ENCODE measurements at places on chromosomes 16 and 17.

DNA sequence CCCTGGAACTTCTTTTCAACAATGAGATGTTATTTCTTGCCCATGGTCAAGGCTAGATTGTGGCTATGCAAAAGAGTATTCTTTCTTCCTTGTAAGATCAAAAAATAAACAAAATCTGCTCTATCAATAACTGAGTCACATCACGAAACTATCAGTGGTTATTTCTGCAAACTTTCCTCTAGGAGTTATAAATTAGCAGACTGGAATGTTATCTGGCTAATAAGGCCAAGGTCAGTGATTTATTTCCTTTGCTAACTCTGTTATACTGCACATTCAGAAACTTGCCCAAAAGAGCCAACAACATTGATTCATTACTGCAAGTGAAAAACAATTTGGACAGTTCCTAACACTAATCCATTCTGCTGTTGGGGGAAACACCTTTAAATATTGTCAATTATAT, 5.0 kb downstream of the ARL6IP1 start:
- no peak for DNase-seq

DNA sequence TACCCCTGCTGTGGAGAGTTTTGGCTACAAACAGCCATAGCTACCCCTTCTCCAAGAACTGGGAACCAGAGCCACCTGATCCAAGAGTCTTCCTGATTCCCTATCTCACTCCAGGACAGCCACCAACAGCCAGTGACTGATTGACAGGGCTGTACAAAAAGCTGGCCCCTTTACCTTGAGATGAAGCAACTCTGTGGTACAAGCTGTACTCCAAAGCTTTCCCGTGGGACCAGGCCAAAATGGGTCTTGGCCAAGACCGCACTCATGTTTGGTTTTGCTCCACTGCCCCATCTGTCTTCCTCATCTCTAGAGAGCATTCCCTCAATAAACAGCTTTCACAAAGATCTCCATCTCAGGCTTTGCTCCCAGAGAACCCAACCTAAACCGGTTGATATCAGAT, 43.6 kb downstream of the RNF157 start:
- no peak for DNase-seq

DNA sequence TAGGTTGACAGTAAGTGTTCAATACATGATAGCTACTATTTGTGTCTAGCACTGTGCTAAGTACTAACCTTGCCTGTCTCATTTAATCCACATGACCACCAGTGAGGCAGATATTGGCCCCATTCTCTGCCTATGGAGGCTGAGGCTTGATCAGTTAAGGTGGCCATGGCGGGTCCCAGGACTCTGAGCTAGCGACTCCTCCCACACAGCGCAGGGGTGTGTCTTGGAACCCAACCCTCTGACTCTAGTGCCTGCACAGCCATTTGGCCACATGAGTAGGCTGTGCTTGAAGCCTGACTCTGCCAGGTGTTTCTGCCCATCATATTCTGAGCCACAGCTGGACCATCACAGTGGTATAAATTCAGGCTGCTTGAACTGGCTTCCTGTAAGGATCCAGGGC, 6.4 kb downstream of the NHERF1 start:
- no peak for DNase-seq

GRCh38 chr17:58381124-58382035, 29.4 kb upstream of the SUPT4H1 start:
- no peak for DNase-seq

GRCh38 chr17:40366076-40366860, 1.7 kb upstream of the GJD3 start:
- DNase-seq, result no peak

DNA sequence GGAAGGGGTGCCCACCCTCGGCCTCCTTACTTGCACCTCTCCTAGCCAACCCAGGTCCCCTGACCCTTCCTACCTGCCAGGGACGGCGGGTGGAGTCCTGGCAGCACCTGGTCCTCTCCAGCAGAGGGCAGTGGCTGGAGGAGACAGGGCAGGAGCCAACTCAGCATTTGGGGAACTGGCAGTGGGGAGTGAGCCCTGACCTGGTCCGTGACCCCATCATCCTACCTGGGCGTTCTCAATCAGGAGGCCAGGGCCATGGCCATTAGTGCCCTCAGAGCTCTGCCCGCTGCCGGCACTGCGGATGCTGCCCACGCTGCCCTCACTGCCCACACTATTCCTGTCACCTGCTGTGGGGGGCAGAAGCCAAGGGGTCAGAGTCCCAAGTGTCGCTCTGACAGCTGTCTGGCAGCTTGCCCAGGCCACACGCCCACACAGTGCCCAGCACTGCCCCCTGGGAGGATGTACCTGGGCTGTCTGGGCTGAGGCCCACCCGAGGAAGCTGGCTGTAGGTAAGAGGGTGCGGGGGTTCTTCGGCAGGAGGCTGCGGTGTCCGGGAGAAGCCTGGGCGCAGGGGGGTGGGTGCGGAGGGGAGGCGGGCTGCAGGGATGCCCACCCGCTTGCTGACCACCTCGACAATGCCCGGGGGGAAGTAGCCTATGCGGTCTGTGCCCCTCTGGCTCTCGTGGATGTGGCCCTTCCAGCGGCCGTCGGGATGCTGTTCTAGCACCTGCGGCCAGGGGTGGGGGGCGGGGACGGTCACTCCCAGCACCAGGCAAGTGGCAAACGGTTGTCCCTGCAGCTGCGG, 10.8 kb downstream of the CASKIN2 start:
- no peak for DNase-seq

- DNase-seq, result no peak
These were observed 79.7 kb upstream of the BRD7 start for GRCh38 chr16:50448522-50448921.

DNA sequence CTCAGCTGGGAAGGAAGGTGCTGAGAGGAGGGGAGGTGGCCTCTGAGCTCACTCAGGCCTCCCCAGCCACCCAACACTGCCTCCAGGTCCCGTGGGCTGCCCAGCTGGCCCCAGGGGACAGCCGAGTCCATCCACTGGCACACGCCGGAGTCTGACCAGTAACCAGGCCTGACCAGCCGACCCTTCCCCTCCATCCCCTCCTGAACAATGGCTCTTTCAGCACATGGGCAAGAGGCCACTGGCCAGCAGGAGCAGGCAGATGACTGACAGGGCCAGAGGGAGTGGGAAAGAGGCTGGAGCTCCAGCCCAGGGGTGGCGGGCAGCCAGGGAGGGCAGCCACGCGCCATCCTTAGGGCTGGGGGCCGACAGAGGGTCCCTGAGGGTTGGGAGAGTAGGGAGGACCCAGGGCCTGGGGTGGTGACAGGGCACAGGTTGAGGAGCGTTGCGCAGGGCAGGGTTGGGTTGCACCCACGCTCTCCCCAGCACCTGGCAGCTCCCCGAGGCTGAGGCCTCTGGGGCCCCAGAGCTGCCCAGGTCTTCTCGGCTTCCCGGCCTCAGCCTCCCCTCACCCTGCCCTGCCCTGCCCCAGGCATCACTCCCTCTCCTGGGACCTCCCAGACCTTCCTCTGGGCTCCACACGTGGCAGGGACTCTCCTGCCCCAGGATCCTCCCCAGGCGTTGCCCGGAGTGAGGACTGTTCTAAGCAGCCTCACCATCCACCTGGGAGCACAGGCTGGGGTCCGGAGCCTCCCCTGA, 20.2 kb upstream of the SLC38A10 start:
- no peak for DNase-seq

DNA sequence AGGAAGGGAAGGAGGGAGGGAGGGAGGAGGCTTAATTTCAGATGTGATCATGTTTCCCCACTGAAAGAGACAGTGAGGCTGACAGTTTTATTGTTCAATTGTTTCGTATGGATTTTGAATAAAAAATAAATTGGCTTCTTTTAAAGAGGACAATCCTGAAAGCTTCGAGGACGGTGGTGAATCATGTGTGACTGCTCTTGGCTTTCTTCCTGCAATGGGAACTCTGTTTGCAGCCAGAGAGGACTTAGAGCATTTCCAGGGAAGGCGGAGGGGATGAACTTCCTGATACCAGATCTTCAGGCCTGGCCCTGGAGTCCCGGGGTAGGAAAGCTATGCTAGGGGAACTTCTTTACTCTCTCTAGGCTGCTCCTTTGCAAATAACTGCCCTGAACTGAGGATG, 72.8 kb upstream of the C16orf82 start:
- no peak for DNase-seq

DNA sequence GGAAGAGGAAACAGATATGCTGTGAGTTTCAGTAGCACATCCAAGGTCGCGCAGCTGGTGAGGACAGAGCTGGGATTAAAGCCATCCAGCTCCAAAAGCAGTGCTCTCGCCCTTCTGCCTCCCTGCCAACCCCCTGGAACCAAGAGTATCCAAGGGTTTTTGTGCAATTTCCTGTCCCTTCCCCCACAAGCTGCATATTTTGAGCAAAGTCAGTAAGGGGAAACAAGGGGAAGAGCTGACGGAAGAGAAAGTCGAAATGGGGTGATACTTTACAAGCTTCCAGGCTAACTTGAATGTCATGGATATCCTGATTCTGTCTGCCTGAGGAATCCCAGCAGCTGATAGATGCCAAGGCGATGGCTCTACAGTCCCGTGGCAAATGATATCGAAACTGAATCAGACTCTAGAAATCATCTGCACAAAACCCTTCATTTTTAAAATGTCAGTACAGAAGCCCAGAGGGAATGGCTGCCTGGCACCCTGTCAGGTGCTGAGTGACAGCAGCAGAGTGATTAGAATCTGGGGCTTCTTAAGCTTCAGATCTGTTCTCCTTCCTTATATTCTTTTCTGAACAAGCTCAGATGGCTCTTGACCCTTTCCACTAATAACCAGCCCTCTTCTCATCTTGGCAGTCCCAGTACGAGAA, 42.9 kb upstream of the TEKT3 start:
- DNase-seq, result no peak

- no peak for DNase-seq
These were observed 29.5 kb upstream of the GSE1 start for GRCh38 chr16:85583491-85584181.

DNA sequence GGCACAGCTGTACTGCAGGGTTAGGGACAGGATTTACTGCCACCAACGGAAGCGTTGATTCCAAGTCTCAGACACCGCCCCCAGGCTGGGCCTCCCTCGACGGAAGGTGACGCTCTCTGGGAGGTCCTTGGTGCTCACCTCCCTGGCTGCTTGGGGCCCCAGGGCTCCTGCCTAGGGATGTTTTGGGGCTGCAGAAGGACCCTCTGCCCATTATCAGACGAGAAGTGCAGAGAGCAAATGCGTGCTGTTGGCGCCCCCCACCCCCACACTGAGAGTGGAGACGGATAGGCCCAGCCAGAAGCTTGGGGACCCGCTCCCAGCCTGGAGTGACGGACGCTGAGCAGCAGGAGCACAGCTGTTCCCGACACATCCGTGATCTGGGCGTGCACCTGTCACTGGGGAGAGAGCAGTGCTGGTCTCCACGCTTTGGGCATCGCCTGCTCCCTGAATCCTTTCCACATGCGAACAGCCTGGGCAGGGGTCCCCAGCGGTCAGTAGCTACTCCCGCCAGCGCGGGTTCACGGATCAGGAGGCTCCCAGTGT, 5.1 kb upstream of the SOX8 start:
- DNase-seq, result no peak

Data from activated T-helper 1 cell treated with anti-CD3 and anti-CD28 coated beads, Interleukin-2, amount 50 U/mL, for 16 hours (primary cell).